ENCODE measurements at places on chromosomes 2 and 18. TPM values are rescaled to one million over a fixed set of nuclear protein-coding genes. Genes with fewer than 3 reads are reported as not detected.

Gene CCBE1
- 16.2 TPM for total RNA-seq

Gene FTCDNL1
- total RNA-seq: 1.5 TPM

Gene COL3A1
- 14,045 TPM for total RNA-seq

Gene SH2D6
- total RNA-seq: not detected

Gene TSHZ1
- 5.2 TPM for total RNA-seq

Gene NOSTRIN
- total RNA-seq: 0.81 TPM

Gene PID1
- total RNA-seq: 13.0 TPM

Gene MSTN
- total RNA-seq: 0.08 TPM

Gene SERPINB5
- not detected for total RNA-seq

Gene CHST10
- total RNA-seq: 11.0 TPM

Gene LRRTM1
- not detected for total RNA-seq

Gene ALPI
- not detected for total RNA-seq

Gene PIEZO2
- total RNA-seq: 1.6 TPM

Gene PPIL3
- 50.0 TPM for total RNA-seq

Gene RRM2
- total RNA-seq: 91.4 TPM

Gene DSC3
- total RNA-seq: 0.09 TPM

Gene PDE6D
- total RNA-seq: 14.1 TPM

Gene OSR1
- 117 TPM for total RNA-seq

Gene SOWAHC
- total RNA-seq: 9.3 TPM
